ENCODE measurements at places on chromosomes 4 and X.

- peak; percentile 66 for DNase-seq
These were observed 4.3 kb upstream of the TSPAN5 start for GRCh38 chr4:98662626-98663225.

DNA sequence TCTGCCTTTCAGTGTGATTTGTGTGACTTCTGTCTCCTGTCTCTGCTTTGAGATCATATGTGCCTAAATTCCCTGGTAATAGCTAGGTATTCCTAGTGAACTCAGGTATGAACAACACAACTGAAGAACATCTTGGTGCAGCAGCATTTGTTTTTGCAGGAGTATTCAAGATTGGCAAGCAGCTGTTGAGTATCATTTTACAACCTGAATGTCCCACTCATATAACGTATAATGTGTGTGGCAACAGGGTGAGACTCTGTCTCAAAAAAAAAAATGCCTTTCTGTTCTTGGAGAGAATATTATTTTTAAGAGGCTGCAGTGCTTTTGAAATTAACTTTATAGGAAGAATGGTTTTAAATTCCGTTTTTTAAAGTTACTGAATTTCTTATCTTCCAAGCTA lies 7.7 kb downstream of the LSM6 start:
- no peak for DNase-seq

GRCh38 chr4:173707658-173708419 lies 177.8 kb upstream of the HAND2 start:
- no peak for DNase-seq

- DNase-seq: no peak
These were observed 6.7 kb upstream of the DCTD start for GRCh38 chr4:182923796-182924340.

Measured in H7 (cell line).